ENCODE measurements at places on chromosomes 7 and 10. TPM values are rescaled to one million over a fixed set of nuclear protein-coding genes. Genes with fewer than 3 reads are reported as not detected.

Gene PTPRN2
- total RNA-seq, result 3.1 TPM

Gene IFIT1
- total RNA-seq, result 44.3 TPM

Gene CTAGE6
- total RNA-seq, result 0.68 TPM

Gene LIPJ
- not detected for total RNA-seq

Gene HILPDA
- 19.8 TPM for total RNA-seq

Gene NUTM2E
- not detected for total RNA-seq

Gene HOXA13
- total RNA-seq, result 0.14 TPM

Gene PRKG1
- 381 TPM for total RNA-seq

Gene PRSS37
- not detected for total RNA-seq

Measured in thoracic aorta (tissue), 2 donors.